ENCODE measurements at places on chromosomes 6 and 20.

- DNase-seq = peak; percentile 5
Observed at GRCh38 chr6:27575594-27576361, 102.9 kb upstream of the ZNF184 start.

GRCh38 chr6:114733596-114733995, 390.8 kb upstream of the HS3ST5 start:
- DNase-seq = no peak

DNA sequence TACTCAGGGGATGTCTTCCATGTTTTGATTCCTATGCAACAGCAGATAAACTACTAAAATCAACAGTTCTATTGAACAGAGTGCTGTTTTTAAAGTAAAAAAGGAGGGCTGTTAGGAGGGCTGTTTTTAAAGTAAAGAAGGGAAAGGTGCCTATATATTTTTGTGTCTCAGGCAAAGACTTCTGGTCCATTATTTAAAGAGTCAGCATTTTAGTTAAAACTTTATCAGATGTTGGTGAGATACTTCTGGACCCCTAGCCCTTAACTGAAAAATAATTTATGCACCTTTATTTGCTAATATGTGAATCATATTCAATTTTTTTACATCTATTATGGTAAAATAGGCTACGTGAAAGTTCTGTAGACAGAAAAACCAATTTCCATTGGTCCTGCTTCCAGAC, 144.8 kb downstream of the MOXD1 start:
- no peak for DNase-seq

DNA sequence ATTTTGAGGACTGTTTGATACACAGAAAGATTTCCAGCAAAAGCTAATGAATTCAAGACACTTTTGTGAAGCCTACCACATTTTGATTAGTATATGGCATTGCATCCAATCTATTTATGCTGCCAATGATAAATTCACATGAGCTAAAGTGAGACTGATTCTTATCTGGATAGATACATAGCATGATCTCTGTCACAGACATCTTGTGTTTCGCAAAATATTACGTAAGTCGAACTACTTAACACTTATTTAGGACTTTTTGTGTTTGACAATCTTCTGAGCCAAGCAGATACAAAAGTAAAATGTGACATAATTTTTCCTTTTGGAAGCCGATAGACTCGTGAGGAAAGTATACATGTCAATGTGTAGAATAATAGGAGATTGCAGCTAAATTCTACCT, 251.6 kb downstream of the HACE1 start:
- DNase-seq = no peak

- no peak for DNase-seq
Observed at GRCh38 chr6:159017757-159018559, 18.0 kb upstream of the RSPH3 start.

GRCh38 chr6:131960371-131961133, 9.4 kb upstream of the CCN2 start:
- DNase-seq = peak; percentile 38

- DNase-seq = no peak
Observed at GRCh38 chr20:25005661-25006060, 13.1 kb upstream of the APMAP start.

- DNase-seq = peak; percentile 77
Observed at GRCh38 chr6:157823001-157823527, at the start of gene SNX9. Gene SNX9, plus strand, starts transcription at chr6:157823246. Its CDS starts 189 bp downstream, at chr6:157823435.

DNA sequence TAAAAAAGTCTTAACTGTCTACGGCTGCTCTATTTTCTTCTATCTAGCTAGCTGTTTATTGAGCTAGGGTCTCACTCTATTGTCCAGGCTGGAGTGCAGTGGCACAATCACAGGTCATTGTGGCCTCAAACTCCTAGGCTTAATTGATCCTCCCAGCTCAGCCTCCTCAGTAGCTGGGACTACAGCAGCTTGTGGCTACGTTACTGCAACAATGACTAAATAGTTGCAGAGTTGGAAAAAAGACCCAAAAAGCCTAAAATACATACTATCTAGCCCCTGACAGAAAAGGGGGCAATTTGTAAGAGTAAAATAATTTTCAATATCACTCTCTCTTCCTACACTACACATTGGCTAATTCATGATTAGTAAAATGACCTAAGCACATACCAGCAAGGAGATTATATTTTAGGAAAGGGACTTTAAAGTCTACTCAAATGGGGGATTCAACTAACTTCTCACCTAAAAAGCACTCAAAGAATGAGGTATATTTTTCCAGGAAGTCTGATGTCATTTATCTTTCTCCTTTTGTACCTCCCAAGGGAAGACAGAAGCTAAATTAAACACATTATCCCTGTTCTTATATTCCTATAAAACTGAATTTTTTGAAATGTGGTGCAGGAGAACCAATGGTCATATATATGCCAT, 82.8 kb downstream of the ZMYND8 start:
- no peak for DNase-seq

DNA sequence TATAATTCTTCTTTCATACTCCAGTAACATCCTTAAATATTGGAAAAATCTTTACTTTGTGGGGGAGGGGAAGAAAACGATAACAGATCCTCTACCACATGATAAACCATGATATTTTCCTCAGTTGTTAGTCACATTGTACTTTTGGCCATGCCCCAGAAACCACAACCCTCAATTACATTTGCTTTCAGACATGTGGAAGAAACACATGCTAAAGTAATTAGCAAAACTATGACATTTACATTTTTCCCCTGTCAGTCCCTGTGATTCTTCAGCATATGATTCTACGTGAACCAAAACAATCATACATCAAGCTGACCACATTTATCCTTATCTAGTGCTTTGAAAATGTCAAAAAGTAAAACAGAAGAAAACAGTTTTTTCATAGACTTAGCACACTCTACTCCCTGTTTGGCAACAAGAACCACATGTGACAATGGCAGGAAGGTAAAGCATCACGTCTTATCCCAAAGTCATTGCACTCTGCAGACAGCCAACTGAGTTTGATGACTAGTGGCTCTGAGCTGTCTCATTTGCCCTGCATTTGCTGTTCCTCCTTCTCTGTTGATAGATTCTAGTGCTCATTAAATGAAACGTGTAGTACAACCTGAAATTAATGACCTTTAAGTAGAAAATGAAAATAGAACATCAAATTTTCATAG, 505.8 kb upstream of the MARCKS start:
- peak; percentile 72 for DNase-seq

- peak; percentile 55 for DNase-seq
Observed at GRCh38 chr20:23634985-23635767, 2.6 kb downstream of the CST3 start.

GRCh38 chr6:158060455-158061360, 79.0 kb downstream of the SYNJ2 start:
- peak; percentile 95 for DNase-seq

- DNase-seq = no peak
Observed at GRCh38 chr6:25866011-25866410, 8.0 kb downstream of the SLC17A3 start.

- DNase-seq = peak; percentile 45
Observed at GRCh38 chr20:50558483-50558925, 48.3 kb downstream of the PTPN1 start.

GRCh38 chr6:142861711-142862110, 83.3 kb downstream of the HIVEP2 start:
- no peak for DNase-seq

- no peak for DNase-seq
Observed at GRCh38 chr6:152184573-152184916, 377.1 kb downstream of the ESR1 start.

- DNase-seq = no peak
Observed at GRCh38 chr6:1865585-1865984, 255.9 kb downstream of the FOXC1 start.

DNA sequence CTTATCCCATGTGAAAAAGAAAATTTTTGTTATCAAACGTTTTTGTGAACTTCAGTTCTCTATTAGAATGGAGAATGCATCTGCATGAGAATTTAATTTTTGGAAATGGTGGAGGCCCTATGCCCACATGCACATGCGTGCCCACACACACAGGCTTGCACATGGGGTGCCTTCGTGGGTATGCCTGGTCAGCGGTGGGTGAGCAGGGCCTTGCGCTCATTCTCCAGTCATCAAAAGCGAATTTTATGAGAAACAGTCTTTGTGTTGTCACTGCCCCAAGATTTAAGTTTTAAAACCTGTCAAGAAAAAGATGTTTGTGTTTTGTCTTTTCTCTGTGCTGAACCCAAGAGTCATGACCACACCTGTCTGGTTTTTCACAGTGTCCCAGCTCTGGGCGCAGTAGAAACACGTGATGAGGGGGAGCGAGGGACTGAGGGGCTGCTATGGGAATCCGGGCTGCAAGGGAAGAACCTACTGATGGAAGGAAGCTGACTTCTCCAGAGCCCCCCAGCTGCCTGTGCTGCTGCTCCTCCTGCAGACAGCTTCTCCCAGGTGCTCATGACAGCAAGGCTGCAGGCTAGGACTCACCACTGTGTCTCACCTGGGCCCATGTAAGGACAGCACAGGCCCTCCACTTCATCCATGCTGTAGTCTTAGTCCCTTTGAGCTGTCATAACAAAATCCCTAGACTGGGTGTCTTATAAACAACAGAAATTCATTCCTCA, 153.6 kb downstream of the SYCP2 start:
- no peak for DNase-seq

DNA sequence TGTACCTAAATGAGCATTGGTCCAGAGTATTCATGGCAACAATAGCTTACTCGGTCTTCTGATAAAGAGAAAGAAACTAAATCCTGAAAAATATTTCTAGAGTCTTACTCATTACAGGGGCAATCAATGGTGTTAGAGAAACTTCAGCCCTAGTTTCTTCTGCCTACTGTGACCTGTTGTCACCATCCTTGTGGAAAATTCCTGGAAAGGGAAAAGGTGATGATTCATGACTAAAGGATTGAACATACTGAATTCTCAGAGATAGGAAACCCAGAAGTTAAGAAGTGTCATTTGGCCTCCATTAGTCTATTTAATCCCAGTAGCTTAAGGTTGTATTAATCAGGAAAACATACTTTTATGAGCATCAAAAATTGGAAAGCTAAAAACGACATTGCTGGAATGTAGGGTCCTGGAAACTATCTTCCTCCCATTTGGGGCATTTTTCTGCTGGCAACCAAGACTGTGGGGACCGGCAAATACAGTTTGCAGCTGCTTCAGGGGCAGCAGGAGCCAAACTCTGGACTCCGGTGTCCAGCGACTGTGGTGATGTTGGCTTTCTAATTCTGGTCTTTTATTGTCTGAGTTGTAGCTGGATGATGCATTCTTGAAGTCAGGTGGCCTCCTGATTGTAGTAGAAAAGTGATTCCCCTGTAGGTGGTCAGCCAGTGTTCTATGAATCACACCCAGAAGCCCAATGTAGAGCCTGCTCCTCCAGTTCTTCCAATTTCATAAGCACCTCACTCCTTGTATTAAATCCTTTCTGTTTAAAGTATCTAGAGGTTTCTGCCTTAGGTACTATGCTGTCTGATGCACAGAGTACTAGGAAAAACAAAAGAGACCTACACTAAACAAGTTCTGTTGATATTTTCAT, 67.6 kb downstream of the LCA5 start:
- no peak for DNase-seq
